ENCODE measurements at places on chromosomes 2 and 18.

DNA sequence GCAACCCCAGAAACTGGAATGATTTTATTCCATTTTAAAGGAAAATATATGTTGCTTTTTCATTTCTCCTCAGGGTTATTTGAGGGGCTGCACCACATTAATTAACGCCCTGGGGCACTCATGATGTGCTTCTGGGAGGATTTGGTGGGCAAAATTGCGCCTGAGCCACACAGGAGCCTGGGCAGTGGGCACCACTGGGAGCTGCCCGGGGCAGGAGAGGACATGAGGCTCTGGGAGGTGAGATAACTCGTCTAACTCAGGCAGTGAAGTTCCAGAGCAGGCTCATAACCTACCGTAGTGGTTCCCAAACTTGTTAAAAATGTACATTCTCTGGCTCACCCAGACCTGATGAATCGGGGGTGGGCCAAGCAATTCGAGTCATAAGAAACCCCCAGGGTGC, 68.3 kb downstream of the EDAR start:
- DNase-seq = no peak

GRCh38 chr2:108619925-108620620, 85.8 kb downstream of the LIMS1 start:
- no peak for DNase-seq

- no peak for DNase-seq
Observed at GRCh38 chr18:3029215-3029952, 16.4 kb upstream of the LPIN2 start.

DNA sequence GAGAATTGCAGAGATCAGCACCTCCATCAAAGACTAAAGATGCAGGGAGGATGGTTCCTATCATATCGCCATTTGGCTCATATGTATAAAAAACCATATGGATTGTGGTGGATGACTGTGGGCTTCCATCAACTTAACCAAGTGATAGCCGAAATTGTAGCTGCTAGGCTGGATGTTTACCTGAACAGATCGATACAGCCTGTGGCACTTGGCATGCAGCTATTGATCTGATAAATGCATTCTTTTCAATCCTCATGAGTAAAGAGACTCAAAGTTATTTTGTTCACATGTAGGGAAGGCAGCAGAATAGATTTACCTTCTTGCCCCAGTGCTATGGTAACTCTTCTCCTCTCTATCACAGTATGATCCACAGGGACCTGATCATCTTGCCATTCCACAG, 18.5 kb downstream of the CHCHD5 start:
- no peak for DNase-seq

DNA sequence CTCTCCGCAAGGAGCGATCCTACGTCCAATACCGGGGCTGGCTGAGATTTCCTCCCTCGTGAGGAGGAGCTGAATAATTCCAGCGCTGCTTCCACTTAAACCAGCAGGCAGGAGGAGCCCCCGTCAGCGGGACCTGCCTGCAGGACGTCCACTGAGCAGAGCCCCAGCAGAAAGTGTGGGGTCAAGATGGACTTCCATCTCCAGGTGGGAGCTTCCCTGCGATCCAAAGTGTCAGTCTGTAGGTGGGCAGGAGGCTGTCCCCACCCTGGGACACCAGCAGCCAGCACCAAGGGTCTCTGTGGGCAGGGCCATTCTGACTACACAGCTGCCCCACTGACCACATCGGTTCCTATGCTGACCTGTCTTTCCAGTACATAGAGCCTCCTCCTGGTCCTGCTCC, 462 bp upstream of the OTOS start:
- DNase-seq = peak; percentile 19

DNA sequence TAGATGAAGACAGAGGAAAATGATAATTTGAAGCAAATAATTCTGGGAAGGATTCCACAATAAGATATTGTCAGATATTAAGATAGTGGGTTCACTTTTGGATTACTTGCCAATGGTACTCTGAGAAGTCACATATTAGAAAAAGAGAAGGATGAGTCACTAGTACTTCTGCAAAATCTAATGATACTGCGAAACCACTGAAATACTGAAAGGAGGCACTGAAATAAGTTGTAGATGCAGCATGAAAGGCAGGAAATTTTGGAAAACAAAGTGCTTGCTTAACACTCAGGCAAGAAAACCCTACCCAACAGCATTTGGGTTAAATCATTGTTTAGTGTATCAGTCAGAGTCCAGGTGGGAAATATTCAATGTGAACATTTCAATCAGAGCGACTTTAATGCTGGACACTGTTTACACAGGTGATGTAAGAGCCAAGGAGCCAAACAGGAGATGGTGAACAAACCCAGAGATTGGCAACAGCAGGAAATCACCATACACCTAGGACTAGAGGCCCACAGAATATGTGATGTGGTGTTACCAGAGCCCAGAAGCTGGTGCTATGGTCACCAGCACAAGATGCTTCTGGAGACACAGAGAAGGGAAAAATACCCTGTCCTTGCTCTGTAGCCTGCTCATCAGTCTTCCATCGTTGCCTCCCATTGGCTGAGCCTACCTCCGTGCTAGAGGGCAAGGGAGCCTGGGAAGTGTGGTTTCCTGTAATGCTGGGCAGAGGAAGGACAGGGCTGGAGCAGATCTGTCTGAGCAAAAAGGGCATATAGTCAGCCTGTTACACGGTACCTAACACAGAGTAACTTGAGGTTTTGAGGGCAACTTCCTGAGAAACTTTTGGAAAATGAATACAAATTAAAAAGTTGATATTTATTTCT, 204.7 kb upstream of the ITGA4 start:
- DNase-seq = no peak

- DNase-seq = no peak
Observed at GRCh38 chr2:198077477-198077876, 273.1 kb downstream of the PLCL1 start.

DNA sequence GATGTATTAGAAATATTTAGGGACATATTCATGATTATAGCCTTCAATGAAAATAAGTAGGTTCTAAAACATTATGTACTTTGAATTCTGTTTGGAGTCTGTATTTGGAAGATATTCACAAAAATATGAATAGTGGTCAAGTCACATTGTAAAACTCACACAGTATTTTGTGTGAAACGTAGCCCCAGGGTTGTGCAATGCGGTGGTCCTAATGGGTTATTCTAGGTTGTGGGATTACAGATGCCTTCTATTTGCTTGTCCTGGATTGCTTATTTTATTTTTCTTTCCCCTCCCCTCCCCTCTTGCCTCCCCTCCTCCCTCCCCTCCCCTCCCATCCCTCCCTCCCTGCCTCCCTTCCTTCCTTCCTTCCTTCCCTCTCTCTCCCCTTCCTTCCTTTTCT, 93.7 kb upstream of the THUMPD2 start:
- no peak for DNase-seq

GRCh38 chr2:16112251-16112971, 172.1 kb downstream of the MYCN start:
- DNase-seq = no peak

GRCh38 chr2:200188876-200189275, 117.6 kb upstream of the SPATS2L start:
- DNase-seq = no peak

DNA sequence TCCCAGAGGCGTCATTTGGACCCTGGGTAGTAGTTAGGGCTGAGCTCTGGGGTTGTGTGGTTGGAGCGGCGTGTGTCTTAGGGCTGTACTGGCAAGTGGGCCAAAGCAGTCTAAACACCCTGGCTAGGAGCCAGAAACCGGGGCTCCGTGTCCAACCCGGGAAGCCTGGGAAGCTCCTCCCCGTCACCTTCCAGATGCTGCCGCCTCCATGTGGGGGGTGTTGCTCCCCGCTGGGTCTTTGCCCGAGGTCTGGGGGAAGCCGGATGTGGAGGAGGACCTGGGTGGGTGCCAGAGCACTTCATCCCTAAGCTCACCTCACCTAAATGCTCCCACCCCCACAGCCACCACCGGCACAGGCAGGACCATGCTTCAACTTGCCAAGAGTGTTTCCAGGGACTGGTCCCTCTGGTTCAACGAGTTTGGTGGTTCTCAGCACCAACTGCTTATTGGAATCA, 25.4 kb downstream of the TET3 start:
- DNase-seq = no peak

DNA sequence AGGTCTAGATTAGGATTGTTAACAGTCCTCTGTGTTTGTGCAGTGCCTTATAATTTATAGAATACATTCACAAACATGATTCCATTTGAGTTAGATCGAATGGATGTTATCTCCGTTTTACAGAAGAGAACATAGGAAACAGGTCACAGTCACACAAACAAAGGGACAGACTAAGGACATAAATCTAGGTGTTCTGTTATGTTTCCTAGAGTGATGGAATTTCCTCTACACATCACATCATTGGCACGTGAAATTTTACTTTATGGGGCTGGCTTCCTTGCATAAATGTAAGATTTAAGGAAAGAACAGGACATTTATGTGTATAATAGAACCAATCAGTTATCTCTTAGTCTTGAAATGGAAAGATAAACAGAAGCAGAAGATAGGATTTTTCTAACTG, 6.4 kb downstream of the TRIM54 start:
- DNase-seq = no peak

- no peak for DNase-seq
Observed at GRCh38 chr2:38620282-38620977, 17.7 kb upstream of the HNRNPLL start.

DNA sequence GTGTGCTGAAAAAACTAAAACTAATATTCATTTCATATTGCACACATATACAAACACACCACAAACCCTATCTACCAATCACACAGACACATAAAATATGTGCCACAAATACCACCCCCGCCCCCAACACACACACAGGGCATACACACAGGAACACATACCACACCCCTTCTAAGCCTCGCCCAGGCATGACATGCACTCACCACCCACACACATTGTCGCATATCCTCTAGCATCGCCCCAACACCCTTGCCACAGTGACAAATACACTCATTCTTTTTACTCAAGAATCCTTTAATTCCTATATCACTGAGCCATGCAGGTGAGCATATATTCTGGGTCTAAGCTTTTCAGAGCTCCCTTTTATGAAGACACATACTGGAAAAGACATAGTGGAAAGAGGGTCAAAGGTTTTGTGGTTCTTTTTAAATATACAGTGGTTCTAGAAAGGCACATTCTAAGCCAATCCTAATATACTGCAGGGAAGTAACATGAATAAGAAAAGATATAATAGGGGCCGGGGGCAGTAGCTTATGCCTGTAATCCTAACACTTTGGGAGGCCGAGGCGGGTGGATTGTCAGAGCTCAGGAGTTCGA, 24.5 kb upstream of the LCLAT1 start:
- no peak for DNase-seq

DNA sequence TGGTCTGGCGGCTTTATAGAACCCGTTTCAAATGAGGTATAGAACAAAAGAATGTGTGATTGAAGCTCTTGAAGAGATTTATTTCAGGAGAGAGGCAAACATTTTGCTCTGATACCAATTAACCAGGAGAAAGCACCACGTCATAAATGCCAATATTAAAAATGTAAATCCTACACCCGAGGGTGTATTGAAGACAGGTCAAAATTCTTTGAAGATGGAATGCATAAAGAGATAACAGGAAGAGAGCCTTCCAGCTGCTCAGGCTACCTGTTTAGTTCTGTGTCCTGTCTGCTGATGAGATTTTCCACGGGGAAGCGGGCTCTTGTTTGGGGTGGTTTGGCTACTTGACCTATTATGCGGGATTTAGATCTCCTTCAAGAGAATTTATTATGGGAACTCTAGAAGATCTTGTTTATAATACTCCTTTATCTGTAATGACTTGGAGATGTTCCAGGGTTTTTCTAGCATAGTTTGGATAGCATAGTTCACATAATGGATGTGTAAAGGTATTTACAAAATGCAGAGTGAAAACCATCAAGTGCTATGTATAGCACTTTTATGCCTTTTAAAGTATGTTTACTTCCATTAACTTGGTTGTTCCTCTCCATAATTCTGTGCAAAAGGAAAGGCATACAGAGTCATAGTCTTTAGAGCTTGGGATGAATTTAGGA, 204.5 kb upstream of the SPRED2 start:
- DNase-seq = no peak

DNA sequence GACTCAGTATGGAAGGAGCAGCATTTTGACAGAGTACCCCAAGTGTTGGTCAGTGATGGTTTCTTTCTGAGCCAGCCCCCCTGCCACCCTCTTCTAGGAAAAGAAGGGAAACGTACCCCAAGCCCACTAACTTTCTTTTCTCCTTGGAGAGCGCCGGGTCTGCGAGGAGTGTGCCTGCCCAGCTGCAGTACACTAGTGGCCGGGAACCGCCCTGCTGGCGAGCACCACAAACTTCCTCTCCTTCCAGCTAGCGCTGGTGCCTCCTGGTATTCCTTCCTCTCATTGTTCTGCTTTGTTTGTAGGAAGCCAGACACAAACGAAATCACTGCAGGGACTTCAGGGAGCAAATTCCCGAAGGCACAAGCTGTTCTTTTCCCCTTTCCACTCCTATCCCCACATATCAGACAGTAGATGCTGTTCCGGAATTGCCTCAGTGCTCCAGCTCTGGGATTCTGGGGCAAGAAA, 1.8 kb downstream of the CCDC85A start:
- DNase-seq = no peak

DNA sequence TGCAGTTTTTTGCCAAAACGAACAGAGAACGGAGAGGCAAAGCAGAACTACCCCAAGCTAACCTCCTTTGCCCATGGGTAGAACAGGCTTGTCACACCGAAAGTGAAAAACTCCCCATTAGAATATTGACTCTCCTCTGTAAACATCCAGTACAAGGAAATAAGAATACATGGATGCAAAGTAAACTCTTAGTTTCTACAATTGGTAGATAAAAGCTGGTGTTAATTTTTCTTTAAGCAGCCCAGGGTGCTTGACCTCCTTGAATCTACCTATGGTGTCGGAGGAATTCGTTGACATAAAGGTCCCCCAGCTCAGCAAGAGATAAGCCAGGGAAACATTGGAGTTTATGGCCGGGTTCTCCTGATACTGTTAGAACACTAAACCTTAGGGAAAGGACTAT, 48.4 kb upstream of the DSG1 start:
- no peak for DNase-seq

- no peak for DNase-seq
Observed at GRCh38 chr2:205505371-205505770, 176.9 kb upstream of the NRP2 start.

DNA sequence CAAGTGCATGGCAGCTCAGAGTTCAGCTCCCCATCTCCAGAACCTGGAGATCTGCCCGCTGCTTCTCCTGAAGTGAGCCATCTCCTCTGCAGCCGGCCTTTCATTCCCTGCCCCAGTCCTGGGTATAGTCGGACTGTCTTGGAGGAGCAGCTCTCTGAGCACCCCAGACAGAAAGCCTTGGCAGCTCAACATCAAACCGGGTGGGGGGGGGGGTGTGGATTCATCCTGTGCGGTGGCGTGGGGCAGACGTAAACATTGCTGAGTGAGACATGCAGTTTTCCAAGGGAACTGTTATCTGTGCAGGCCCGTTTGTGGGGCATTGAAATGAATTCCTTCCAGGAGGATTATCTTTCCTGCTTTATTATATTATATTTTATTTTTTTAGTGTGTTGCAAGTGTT, 125.9 kb upstream of the MYCN start:
- DNase-seq = no peak

DNA sequence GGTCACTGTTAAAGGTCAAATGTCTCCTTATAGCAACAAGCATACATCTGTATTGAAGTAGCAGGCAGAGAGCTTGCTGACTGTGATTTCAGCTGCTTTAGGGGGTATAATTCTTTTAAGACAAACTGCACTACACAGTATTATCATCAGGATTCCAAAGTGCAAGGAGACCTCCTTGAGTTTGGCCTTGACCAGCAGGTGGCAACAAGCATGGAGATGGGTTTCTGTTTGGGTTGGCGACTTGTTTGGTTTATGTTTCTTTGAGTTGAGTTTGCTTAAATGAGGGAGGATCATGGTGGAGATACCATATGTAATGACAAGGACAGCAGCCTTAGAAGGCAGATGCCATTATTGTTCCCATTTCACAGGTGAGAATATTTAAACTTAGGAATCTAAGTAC, 681.0 kb upstream of the ID2 start:
- no peak for DNase-seq

GRCh38 chr2:24046599-24046929, 627 bp downstream of the WDCP start:
- no peak for DNase-seq

Data from Peyer's patch (tissue), 4 donors.